ENCODE measurements at places on chromosomes 11 and 22. TPM values are rescaled to one million over a fixed set of nuclear protein-coding genes. Genes with fewer than 3 reads are reported as not detected.

The BATF2 gene
- 0.63 TPM for total RNA-seq

The RTN4R gene
- 0.32 TPM for total RNA-seq

The OR2AG2 gene
- total RNA-seq: 0.16 TPM

The MISFA gene
- total RNA-seq: 0.95 TPM

The ZFTA gene
- total RNA-seq: 17.3 TPM

The TRIM49 gene
- total RNA-seq: not detected

The DEFB131B gene
- not detected for total RNA-seq

The PGA5 gene
- 2.1 TPM for total RNA-seq

The SCN2B gene
- 0.43 TPM for total RNA-seq

The TTC12 gene
- total RNA-seq: 5.8 TPM

The KRTAP5-9 gene
- not detected for total RNA-seq

The BLID gene
- total RNA-seq: 3.4 TPM

The DSCAML1 gene
- under 0.01 TPM for total RNA-seq

The GRK3 gene
- total RNA-seq: 0.94 TPM

The POLA2 gene
- 0.69 TPM for total RNA-seq

The OR8A1 gene
- not detected for total RNA-seq

The EPS8L2 gene
- total RNA-seq: 64.5 TPM

The CLMP gene
- 139 TPM for total RNA-seq

The TPBGL gene
- not detected for total RNA-seq

The ARHGAP8 gene
- total RNA-seq: 0.86 TPM

The GLYATL2 gene
- 0.77 TPM for total RNA-seq

The NRGN gene
- total RNA-seq: not detected

The TEX54 gene
- total RNA-seq: not detected

The SYT12 gene
- under 0.01 TPM for total RNA-seq

The TRIM48 gene
- not detected for total RNA-seq

The POU2AF2 gene
- not detected for total RNA-seq

The DNAJB7 gene
- not detected for total RNA-seq

The CRYAB gene
- 11.9 TPM for total RNA-seq

The KIRREL3 gene
- total RNA-seq: 0.60 TPM

The OR4D10 gene
- total RNA-seq: not detected

The BARX2 gene
- not detected for total RNA-seq

The DNAJC4 gene
- total RNA-seq: 11.7 TPM

The KRTAP5-7 gene
- not detected for total RNA-seq

The GUCD1 gene
- total RNA-seq: 147 TPM

The PPP2R5B gene
- 5.8 TPM for total RNA-seq

The COMMD9 gene
- 20.3 TPM for total RNA-seq

The OR52I2 gene
- not detected for total RNA-seq

The USH1C gene
- not detected for total RNA-seq

The GRK2 gene
- 23.3 TPM for total RNA-seq

The OR4C11 gene
- not detected for total RNA-seq

The TSPAN32 gene
- total RNA-seq: 0.47 TPM

The EHF gene
- total RNA-seq: 1.4 TPM

The CHRM1 gene
- total RNA-seq: 0.09 TPM

The CAPN5 gene
- 30.4 TPM for total RNA-seq

The KRTAP5-2 gene
- not detected for total RNA-seq

The EXPH5 gene
- 1.5 TPM for total RNA-seq

The RANGAP1 gene
- 17.7 TPM for total RNA-seq

The TXN2 gene
- total RNA-seq: 27.3 TPM

The CRACR2B gene
- total RNA-seq: 2.4 TPM

The PIK3C2A gene
- 28.1 TPM for total RNA-seq

The WNT11 gene
- total RNA-seq: not detected

The ILK gene
- 176 TPM for total RNA-seq

The UBQLN3 gene
- 0.16 TPM for total RNA-seq

The MMP8 gene
- under 0.01 TPM for total RNA-seq

The SLC5A4 gene
- not detected for total RNA-seq

The PANX3 gene
- not detected for total RNA-seq

Measured in bronchial smooth muscle cell (primary cell).